Lower lobe of right lung (tissue), 2 donors: ENCODE measurements at places on chromosomes 3 and 15. TPM values are rescaled to one million over a fixed set of nuclear protein-coding genes. Genes with fewer than 3 reads are reported as not detected.

Gene ARPIN
- 30.9 TPM for total RNA-seq

Gene PPM1L
- total RNA-seq = 14.9 TPM

Gene PLSCR4
- 63.5 TPM for total RNA-seq

Gene POPDC2
- 1.5 TPM for total RNA-seq

GRCh38 chr15:99566157-99566897 is 543 bp downstream of the MEF2A start:
- H3K4me3 ChIP-seq = peak overlapping the region; percentile 72
- no peaks in the 10 kb centered on the region for H3K27me3 ChIP-seq
- H3K27ac ChIP-seq = peak overlapping the region; percentile 97
- no peaks in the 10 kb centered on the region for H3K36me3 ChIP-seq

GRCh38 chr3:56886314-56886713 is 84.6 kb upstream of the ARHGEF3 start:
- H3K4me3 ChIP-seq = no peak overlapping the region
- H3K36me3 ChIP-seq = no peaks in the 10 kb centered on the region
- H3K27me3 ChIP-seq = no peaks in the 10 kb centered on the region
- H3K27ac ChIP-seq = no peak overlapping the region
- DNase-seq = no peak

DNA sequence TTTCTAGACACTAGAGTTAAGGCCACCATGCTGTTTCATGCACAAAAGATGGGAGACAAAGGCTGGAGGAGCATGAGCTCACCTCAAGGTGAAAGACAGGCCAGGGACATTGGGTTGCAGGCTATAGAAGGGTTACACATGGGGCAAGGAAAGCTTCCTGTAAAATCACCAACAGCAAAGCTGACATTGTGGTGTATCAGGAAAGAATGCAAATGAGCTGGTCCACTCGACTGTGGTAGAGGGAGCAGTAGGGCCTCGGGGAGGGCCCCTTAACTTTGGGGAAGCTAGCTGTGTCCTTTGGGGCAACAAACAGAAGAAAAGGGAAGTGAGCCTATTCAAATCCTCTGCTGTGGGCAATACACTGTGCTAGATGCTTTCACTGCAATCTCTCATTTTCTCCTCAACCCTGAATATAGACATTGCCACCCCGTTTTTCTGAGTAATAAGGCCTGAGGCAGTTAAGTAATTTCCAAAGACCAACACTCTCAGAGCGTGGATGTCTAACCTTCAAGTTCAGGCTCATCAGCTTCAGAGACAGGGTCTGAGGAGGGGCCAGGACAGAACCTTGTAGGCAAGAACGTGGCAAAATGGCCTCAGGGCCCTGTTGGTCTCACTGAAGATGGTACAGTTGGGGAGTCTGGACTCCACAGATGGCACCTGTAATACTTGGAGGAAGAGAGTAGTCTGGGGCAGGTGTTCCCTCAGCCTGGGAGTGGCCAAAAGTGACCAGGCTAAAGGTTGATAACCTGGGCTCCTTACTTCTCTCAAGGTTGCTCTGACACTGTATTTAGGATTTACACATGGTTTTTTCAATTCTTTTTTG is 24.1 kb downstream of the CX3CR1 start:
- no peaks in the 10 kb centered on the region for H3K27me3 ChIP-seq
- H3K4me1 ChIP-seq = peaks cover 18% of the 10 kb centered on the region
- H3K4me3 ChIP-seq = no peak overlapping the region
- peak; percentile 67 for DNase-seq
- H3K36me3 ChIP-seq = no peaks in the 10 kb centered on the region

DNA sequence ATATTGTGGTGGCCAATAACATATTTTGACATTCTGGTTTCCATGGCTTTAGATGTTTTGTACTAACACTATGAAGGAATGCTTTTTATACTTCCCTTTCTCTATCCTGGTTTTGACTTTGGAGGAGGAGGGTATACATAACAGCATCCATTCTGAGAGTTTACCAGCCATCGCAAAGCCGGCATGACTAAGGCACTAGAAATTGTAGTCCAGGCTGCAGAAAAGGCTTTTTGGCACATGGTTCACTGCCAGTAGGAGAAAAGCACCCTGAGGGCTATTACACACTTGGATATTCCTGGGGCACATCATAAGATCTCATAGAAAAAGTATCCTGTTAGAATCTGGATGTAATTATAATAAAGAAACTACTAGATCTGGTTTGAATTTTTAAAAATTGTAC is 101.8 kb downstream of the STT3B start:
- peaks cover 53% of the 10 kb centered on the region for H3K36me3 ChIP-seq
- H3K4me1 ChIP-seq = no peaks in the 10 kb centered on the region
- no peak for DNase-seq
- no peak overlapping the region for H3K4me3 ChIP-seq
- no peak overlapping the region for H3K27ac ChIP-seq

- H3K4me3 ChIP-seq = peak overlapping the region; percentile 22
- peaks cover 23% of the 10 kb centered on the region for H3K4me1 ChIP-seq
- no peak overlapping the region for H3K27ac ChIP-seq
- H3K36me3 ChIP-seq = no peaks in the 10 kb centered on the region
Observed at GRCh38 chr3:50194903-50195500, 3.6 kb downstream of the GNAT1 start.
